ENCODE measurements at places on chromosomes 6 and 20.

DNA sequence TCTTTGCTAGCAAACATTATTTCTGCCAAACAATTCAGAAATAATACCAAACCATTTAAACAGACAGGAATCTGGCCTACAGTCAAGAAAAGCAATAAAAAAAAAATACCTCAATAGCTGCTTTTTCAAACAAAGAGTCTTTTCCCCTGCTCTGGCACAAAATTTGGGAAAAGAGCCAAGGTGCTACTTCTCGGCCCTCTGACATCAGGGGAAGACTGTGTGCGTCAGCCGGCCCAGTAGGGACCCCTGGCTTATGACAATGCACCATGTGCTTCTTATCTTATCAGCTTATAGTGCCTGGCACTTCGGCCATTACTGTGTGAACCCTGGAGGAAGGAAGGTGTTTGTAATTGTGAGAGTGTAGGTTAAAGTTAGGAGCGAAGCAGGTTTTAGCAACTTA is 89.4 kb downstream of the PDE10A start:
- no peak for DNase-seq

DNA sequence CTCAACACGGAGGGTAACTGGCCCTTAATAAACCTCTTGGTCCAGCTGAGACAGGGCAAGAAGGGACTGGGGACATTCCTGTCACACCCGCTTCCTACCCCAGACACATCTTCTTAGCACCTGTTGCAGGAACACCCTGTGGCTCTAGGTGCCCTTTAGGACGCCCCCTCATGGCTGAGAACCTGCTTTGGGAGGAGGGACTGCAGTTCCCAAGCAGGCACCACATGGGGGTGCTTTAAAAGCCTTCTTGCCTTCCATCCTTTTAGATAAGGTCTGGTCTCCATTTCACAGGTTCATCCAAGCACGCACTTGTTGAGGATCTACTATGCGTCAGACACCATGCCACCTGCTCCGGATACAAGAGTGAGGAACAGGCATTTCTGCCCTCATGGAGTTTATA is 26.6 kb downstream of the NSFL1C start:
- no peak for DNase-seq

DNA sequence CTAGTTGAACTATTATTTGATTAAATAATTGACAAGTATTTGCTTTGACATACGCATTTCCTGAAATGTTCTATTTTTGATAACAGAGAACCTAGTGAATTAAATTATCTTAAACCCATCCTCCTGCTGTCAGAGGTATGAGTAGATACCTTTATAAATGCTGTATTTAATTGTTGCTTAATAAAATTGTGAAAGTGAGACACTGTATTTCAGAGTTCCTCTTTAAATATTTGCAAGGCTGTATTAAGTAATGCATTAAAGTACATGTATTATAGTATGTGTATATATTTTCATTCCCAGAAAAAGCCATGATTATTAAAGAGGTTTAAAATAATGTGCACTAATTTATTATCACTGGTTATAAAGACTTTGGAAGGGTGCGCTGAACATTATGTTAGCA is 483.8 kb downstream of the TFAP2B start:
- no peak for DNase-seq

GRCh38 chr6:121770943-121771342 is 335.5 kb downstream of the GJA1 start:
- no peak for DNase-seq

DNA sequence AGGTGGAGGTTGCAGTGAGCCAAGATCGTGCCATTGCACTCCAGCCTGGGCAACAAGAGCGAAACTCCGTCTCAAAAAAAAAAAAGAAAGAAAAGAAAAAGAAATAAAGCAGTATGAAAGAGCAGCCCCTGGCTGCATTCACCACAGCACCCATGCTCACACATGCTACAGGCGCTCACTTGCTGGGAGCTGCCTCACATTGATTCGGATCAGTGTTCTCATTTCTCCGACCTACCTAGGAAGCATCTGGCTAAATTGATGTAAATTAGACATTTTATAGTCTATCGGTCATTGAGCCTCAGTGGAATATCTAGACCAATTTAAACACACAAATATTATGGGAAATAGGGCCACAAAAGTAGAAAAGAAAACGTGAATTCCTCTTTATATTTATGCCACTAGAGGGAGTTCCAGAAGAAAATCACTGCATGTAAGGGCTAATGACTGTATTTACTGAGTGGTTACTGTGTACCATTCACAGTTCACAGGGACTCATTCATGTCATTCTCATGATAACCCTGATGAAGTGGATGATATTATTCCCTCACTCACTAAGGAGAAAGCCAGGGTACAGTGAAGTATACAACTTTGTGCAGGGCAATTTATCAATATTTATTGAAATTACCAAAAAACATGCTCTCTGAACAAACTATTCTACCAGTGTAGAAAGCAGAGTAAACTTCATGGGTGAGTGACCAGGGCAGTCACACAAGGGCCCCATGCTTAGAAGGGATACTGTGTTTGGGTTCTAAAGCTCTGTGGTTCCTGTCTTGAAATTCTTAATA is 5.3 kb upstream of the MOG start:
- DNase-seq: no peak

DNA sequence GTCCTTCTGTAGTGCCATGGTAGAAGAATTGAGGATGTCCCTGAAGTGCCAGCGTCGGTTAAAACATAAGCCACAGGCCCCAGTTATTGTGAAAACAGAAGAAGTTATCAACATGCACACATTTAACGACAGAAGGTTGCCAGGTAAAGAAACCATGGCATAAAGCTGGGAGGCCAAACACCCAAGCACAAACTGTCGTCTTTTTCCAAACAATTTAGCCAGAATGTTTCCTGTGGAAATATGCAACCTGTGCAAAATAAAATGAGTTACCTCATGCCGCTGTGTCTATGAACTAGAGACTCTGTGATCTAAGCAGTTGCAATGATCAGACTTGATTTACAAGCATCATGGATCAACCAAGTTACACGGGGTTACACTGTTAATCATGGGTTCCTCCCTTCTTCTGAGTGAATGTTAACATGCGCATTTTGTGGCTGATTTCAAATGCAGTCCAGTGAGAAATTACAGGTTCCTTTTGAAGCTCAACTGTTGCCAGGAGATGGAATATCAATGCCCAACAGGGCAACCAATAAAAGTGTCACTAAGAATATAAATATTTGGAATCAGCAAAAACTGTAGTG is 674.9 kb downstream of the GRIK2 start:
- DNase-seq: no peak

- DNase-seq: no peak
Measured at GRCh38 chr6:117677553-117678141, 2.4 kb downstream of the NUS1 start.

GRCh38 chr6:149941583-149942460 is at the start of gene ULBP2:
TSS of gene ULBP2 (plus strand) at chr6:149942014. CDS start at chr6:149942073, 59 bp downstream.
- DNase-seq: peak; percentile 67

DNA sequence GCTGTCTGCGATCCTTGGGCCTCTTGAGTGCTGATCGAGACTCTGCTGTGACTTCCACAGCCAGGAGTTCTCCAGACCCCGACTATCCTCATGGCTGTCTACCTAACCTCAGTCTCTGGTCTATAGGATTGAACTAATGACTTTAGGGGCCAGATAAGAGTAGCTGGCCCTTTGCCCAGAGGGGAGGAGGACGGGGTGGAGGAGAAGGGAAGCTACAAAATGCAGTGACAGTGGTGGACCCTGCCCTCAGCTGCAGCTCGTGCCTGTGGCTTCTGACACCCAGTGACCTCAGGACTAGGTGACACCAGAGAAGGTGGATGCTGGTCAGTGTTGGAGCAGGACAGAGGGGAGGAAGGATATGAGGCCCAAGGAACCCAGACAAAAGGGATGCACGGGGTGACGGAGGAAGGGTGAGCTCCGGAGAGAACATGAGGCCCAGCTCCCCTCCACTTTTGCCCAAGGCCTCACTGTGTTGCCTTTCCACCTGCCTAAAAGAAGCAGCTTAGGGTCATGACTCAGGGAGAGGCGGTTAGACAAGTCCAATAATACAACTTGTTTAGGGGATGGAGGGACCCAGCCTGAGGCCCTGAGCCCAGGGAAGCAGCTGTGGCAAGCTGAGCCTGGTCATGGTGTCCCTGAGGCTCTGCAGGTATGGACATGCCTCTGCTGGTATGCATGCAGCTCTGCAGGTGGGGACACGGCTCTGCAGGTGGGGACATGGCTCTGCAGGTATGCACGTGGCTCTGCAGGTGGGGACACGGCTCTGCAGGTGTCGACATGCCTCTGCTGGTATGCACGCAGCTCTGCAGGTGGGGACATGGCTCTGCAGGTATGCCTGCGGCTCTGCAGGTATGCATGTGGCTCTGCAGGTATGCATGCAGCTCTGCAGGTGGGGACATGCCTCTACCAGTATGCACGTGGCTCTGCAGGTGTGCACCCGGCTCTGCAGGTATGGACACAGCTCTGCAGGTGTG is 67.7 kb downstream of the SYNJ2 start:
- no peak for DNase-seq

DNA sequence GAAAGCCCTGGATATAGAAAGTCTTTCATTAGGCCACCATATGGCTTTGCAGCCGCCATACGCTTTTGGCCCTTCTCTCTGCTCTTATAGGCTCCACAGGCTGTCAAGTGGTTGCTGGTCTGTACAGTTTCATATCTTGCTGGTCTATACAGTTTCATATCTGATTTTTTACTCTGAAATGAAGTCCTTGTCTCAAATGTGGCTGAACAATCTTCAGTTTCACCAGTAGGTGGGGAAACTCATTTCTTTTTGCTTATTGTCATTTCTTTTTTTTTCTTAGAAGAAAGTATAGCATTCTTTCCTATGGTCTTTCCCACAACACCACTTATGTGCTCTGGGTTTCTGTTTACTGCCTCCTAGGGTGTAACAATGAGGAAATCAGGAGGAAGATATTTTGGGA is 771.4 kb upstream of the MMS22L start:
- no peak for DNase-seq

DNA sequence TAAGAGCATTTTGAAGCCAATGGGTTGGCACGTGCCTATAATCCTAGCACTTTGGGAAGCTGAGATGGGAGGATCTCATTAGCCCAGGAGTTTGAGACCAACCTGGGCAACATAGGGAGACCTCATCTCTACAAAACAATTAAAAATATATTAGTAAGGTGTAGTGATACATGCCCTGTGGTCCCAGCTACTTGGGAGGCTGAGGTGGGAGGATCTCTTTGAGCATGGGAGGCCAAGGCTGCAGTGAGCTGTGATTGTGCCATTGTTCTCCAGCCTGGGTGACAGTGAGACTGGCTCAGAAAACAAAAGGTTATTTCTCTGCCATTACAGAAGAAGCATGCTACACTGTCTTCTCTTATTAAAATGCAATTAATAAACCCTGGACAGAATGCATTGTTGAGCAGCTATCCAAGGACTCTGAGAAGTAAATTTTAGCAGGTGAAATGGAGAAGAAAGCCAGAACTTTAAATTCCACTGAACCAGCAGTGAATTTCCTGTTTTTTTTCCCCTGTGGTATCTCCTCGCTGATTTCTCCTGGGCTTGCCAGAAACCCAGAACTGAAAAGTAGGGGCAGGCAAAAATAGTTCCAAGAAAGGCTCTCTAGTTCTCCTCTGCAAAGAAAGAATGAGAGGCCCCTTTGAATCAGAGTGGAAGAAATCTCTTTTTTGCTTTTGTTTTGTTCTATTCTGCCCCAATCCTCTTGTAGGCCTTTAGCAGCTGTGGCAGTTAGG is 8.4 kb downstream of the AMD1 start:
- no peak for DNase-seq

GRCh38 chr6:139457476-139457875 is 83.0 kb upstream of the CITED2 start:
- no peak for DNase-seq

DNA sequence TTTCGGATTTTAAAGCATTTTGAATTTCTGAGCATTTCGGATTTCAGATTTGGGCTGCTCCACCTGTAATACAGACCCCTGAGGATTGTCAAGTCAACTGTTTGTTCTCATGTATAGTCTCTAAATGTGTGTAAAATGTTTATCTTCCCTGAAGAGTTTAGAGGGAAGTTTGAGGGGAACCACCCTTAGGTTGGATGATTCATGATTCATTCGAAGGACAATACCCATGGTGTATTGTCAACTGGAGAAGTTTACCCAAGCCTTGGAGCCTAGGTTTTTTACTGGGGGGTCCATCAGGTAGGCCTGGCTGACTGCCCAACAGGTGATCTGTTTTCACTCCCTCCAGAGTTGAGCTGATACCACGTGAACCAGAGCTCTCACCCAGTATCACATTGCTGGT is 18.9 kb downstream of the GSTA4 start:
- no peak for DNase-seq

DNA sequence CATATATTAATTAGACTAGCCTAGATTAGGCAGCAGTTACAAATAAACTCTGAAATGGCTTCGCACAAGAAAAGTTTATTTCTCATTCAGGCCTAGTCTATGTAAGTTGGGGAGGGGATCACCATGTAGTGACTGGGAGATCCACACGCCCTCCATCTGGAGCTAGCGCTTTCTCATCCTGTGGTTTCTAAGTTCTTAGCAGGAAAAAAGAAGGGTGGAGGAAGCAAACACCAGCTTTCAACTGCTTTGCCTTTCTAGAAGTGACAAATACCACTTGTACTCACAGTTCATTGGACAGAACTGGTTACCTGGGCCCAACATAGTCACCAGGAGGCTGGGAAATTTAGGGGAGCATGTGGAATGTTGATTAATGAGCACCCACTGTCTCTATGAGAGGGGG is 46.6 kb downstream of the NDUFAF5 start:
- no peak for DNase-seq

DNA sequence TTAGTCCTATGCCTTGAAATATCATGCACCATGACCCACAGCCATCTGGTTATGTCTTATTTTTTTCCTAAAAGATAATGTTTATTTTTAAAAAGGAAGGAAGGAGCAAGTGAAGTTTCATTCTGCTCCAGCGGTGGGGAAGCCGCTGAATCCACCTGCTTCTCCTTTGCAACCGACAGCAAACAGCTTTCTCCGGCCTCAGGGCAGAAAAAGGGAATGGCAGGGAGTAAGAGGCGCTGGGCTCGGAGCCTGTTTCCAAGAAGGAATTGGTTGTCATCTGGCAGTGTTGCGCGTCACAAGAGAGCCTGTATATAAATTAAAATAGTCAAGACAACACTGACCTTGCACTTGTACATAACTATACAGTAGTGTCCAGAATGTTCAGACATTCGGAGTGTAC is 14.2 kb downstream of the GFRA4 start:
- no peak for DNase-seq
